ENCODE measurements at places on chromosomes 4 and X.

DNA sequence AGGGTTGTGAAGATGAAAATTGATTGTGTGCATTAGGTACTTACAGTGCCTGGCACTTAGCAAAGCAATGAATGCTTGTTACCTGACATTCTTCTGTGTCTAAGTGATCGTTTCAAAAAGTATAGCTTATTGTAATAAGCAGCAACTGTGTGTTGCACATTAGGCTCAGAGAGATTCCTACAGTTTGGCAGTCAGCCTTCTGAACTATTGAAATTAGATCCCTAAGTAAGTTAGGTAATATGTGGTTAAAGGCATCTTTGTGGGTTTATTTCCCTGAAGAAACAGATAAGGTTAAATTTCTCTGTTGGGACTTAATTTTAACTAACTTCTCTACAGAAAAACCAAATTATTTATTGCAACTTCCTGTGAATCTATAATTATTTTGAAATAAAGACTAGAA is 93.4 kb downstream of the REPS2 start:
- DNase-seq: no peak

- no peak for DNase-seq
These were observed 7.6 kb upstream of the TBC1D19 start for GRCh38 chr4:26576231-26576739.

DNA sequence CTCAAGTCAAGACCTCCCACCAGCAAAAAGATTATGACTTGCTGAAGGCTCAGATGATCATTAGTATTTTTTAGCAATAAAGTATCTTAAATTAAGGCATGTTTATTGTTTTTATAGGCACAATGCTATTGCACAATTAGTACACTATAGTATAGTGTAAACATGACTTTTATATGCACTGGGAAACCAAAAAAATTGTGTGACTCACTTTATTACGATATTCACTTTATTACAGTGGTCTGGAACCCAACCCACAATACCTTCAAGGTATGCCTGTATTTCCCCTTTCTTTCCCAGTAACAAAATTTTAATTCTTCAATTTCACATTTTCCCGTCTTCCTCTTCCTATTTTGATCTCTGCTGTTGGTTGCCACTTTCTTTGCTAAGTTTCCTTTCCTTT is 37.7 kb downstream of the ZCCHC12 start:
- no peak for DNase-seq

DNA sequence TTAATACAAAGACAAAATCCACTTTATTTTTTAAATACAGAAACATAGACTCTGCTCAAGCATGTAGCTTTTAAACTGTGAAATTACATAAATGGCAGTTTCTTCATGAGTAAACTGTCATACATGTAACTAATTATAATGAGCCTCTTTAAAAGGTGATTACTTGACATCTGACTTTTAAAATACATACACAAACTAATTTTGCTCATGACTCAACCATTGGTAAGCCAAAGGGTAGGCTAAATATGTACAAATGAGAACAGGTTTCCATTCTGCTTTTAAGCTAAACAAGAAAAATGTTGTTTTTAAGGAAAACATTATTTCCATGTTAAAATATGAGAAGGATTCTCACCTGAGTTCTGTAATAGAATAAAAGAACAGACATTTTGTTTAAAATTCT is 27.9 kb downstream of the CAMK2D start:
- DNase-seq: no peak

GRCh38 chrX:15790769-15791290 is 546 bp downstream of the ZRSR2 start:
- no peak for DNase-seq

Measured in activated CD8-positive, alpha-beta memory T cell treated with anti-CD3 and anti-CD28 coated beads for 4 hours (primary cell).